ELR (cell line): ENCODE measurements at places on chromosomes 2 and 18.
A peak's percentile ranks its signal among the peaks of the same experiment; 100 is the strongest.

GRCh38 chr2:40004336-40004735, 225.3 kb upstream of the THUMPD2 start:
- DNase-seq, result peak; percentile 64

DNA sequence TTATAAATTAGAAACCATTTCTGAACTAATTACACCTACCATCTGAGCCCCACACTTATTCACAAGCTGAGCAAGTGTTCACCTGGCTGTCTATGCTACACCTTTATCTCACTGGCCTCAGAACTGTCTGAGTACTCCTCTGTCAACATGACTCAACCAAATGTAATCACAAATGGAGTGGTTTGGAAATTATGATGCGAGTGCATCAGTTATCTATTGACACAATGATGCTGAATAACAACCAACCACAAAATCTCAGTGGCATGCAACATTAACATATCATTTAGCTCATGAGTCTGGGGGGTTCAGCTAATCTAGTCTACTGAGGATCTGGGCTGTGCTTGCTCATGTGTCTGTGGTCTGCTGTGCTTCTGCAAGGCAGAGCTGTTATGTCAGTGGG, 184.2 kb upstream of the NXPH2 start:
- no peak for DNase-seq

GRCh38 chr2:50401772-50402653, 629.9 kb downstream of the NRXN1 start:
- DNase-seq, result peak; percentile 10

GRCh38 chr2:128374711-128375413, 56.2 kb upstream of the HS6ST1 start:
- DNase-seq, result no peak

- peak; percentile 82 for DNase-seq
Measured at GRCh38 chr2:19796035-19796695, 105.6 kb downstream of the TTC32 start.

GRCh38 chr2:43075811-43076585, 150.4 kb downstream of the ZFP36L2 start:
- peak; percentile 87 for DNase-seq

DNA sequence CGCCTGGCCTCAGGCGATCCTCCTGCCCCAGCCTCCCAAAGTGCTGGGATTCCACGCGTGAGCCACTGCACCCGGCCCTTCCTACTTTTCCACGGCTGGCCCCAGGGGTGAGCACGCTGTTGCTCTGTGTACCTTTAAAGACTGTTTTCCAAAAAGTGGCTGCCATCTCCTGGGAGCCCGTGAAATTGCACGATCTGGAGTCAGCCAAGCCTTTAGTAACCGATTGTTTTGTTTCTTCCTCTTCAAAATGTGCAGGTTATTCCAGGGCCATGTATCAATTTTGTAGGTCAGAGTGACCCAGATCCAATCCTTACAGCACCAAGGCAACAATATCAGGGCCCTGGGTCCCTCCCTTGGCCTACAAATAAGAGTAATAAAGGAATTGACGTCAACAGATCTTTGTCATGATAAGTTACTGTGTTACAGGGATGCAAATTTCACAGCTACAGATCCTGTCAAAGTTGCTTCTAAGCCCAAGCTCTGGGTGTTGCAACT, 135.6 kb upstream of the ZNF236 start:
- DNase-seq, result peak; percentile 67

GRCh38 chr18:5253910-5254309, 41.6 kb downstream of the ZBTB14 start:
- DNase-seq, result no peak
